ENCODE measurements at places on chromosomes 1 and 21. TPM values are rescaled to one million over a fixed set of nuclear protein-coding genes. Genes with fewer than 3 reads are reported as not detected.

Gene KDM5B
- total RNA-seq: 316 TPM

Gene PROK1
- not detected for total RNA-seq

Gene CADM3
- 7.1 TPM for total RNA-seq

Gene HJV
- total RNA-seq: not detected

Gene PLPPR5
- 0.77 TPM for total RNA-seq

Gene OR2L3
- total RNA-seq: not detected

Gene RUNX3
- 0.07 TPM for total RNA-seq

Gene MTARC2
- 14.3 TPM for total RNA-seq

Gene CAMSAP2
- total RNA-seq: 30.4 TPM

Gene ADORA3
- not detected for total RNA-seq

Gene SLC25A34
- total RNA-seq: 6.0 TPM

Gene WDR64
- total RNA-seq: not detected

Gene ANKRD65
- total RNA-seq: 18.1 TPM

Gene TRIM62
- 7.4 TPM for total RNA-seq

Gene TDRD5
- 0.12 TPM for total RNA-seq

Gene ATP6V1G3
- total RNA-seq: not detected

Gene QSOX1
- total RNA-seq: 215 TPM

Gene MCM3AP
- 136 TPM for total RNA-seq

Gene GPR161
- total RNA-seq: 58.5 TPM

Gene NADK
- total RNA-seq: 87.8 TPM

Gene KRTAP19-1
- not detected for total RNA-seq

Gene TAL1
- not detected for total RNA-seq

Gene BOLA1
- total RNA-seq: 10.9 TPM

Gene PEAR1
- total RNA-seq: 0.20 TPM

Gene PLK3
- 11.8 TPM for total RNA-seq

Gene SPRR2F
- 4.0 TPM for total RNA-seq

Gene C8B
- total RNA-seq: 0.26 TPM

Gene SHISAL2A
- 0.38 TPM for total RNA-seq

Gene LEFTY1
- 26.0 TPM for total RNA-seq
